ENCODE measurements at places on chromosomes 11 and 22.

GRCh38 chr11:73493956-73494598 lies 103.8 kb downstream of the FAM168A start:
- no peak for DNase-seq

- no peak for DNase-seq
These were observed 8.6 kb downstream of the GRIA4 start for GRCh38 chr11:105618343-105618955.

DNA sequence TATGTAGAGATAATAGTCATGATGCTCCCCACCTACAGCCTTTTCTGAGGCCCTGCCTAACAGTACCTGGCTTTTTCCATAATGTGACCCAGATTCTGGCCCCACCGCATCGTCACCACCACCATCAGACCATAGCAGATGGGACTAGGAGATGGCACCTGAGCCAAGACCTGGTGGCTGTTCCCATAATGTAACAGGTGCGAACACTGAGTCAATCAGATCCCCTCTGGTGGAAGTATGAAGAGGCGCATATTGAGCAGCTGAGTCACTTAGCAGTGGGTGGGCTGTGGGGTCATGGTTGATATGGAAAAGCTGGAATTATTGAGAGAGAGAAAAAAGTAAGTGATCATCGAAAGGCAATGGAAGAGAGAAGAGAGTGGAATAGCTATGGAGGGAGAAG lies 578.0 kb upstream of the CADM1 start:
- DNase-seq = no peak

GRCh38 chr22:31595271-31595670 lies 66.7 kb downstream of the PISD start:
- no peak for DNase-seq

DNA sequence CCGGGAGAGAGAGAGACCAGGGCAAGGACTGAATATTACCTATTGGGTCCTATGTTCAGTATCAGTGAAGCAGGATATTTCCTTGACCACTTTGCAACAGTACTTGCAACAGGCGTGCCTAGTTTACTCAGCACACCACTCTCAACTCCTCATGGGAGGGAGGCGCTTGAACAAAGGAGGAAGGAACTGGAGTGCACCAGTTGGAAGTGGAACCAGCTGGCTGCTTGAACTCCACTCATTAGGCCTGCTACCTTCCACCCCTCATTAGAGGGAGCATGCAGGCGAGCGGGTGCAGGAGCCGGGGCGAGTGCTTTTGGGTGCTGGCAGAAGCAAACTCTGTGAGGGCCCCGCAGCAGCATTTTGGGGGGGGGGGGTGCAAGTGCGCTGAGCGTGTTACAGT lies 1369.6 kb upstream of the RAG2 start:
- DNase-seq = no peak

- no peak for DNase-seq
These were observed 898.2 kb upstream of the RAG2 start for GRCh38 chr11:37496201-37496600.
